ENCODE measurements at places on chromosomes 11 and 22. TPM values are rescaled to one million over a fixed set of nuclear protein-coding genes. Genes with fewer than 3 reads are reported as not detected.

GRCh38 chr11:1989953-1990352 lies 7.7 kb downstream of the H19 start:
- no peak for DNase-seq

DNA sequence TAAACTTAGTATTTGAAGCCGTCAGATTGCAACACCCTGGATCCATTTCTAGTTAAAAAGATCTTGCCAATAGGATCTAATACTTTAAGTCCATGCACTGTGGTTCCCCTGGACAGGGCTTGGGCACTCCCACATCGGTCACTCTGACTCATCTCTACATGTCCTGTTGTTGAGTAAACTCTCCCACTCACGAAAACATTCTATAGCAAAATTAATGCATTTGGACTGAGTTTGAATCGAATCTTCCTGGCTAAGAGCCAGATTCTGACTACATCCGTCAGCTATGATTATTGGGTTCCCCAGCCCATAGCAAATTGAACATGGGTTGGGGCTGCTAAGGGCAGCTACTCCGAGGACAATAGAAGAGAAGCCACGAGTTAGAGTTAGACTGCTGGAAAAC lies 182.1 kb upstream of the SORL1-AS1 start:
- DNase-seq, result no peak

GRCh38 chr11:132006884-132007580 lies 636.6 kb downstream of the NTM start:
- no peak for DNase-seq

BSCL2 gene
- total RNA-seq, result 46.8 TPM

MS4A12 gene
- 0.41 TPM for total RNA-seq
